NCI-H446 treated with DMSO at 0.1 percent for 48 hours (cell line): ENCODE measurements at places on chromosomes 16 and 17.

DNA sequence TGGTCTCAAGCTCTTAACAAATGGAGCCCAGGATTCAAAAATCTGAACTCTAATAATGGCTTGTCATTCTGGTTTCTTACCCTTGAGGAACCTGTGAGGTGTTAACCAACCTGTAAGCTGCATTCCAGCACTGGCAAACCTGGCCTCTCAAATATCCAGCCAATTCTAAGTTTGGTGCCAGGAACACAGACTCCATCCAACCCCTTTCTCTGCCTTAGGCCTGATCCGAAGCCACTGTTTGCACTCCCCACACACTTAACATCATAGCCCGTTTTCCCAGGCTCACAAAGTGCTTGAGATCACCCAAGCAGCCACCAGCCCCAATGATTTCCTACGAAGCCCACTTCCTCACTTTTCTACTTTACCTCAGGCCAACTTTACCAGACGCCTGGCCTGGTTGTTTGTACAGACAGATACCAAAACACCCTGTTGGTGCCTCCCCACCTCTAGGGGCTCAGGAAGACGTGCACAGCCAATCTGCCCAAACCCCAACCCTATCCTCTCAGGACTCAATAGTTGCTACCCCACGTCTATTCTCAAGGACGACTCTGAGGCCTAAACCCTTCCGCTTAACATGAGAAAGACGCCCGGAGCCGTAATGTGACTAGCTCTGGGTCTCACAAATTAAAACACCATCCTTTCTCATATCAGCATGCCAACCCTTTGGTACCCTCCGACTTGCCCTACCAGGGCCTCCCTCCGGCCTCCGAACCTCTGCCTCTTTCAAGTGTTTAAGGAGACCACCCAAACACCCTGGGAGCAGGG lies 3.2 kb upstream of the PER1 start:
- no peak for DNase-seq

DNA sequence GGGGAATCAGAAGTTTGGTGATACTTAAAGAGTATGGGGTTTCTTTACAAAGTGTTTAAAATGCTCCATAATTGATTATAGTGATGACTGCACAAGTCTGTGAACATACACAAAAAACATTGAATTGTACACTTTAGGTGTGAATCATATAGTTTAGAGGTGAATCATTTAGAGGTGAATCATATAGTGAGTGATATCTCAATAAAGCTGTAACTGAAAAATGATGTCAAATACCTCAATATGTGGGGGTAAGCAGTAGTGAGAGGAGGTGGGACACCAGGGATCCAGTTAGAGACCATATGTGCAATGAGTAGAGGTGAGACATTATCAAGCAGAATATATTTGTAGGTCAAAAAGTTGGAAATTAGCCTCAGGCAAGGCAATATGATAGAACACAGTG lies 264.5 kb downstream of the PMP22 start:
- DNase-seq = no peak

DNA sequence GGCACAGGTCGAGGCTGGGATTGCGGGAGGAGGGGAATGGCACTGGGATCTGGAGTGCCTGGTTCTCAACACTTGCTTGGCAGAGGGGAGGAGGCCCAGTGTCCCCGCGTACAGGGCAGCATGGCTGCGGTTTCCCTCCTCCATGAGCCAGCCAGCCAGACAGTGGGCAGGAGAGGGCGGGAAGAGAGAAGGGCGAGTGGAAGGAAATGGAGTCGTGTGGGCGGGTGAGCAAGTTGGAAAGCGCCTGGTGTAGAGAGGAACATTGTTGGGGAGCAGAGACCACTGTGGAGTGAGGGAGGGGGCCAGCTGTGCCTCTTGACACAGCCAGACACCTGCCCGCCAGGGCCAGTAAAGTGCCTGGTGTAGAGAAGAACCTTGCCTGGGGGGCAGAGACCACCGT lies 130.5 kb downstream of the OR1D5 start:
- DNase-seq = no peak

DNA sequence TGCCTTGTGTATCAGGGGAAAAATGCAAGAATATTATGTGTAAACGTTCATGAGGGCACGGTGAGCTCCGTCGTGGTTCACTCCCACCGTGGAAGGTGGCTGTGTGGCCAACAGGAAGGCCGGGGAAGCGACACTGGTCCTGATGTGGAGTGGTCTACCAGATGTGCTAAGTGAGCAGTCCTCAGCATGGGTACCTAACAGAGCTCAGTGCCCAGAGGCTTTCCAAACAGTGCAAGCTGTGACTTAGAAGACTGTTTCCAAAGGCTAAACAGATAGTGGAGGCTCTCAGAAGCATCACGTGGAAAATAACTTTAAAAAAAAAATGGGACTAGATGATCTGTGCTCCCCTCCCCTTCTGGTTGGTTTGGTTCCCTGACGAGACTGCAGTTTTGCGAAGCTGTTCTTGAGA lies 199.3 kb upstream of the CHMP6 start:
- peak; percentile 36 for DNase-seq

- DNase-seq = no peak
Observed at GRCh38 chr17:45722161-45722560, 62.0 kb upstream of the CRHR1 start.
